ENCODE measurements at places on chromosomes 12 and 14. TPM values are rescaled to one million over a fixed set of nuclear protein-coding genes. Genes with fewer than 3 reads are reported as not detected.

RBM19 gene
- 2.1 TPM for polyA plus RNA-seq

BEGAIN gene
- not detected for polyA plus RNA-seq

GNB3 gene
- polyA plus RNA-seq = 0.31 TPM

TAS2R14 gene
- polyA plus RNA-seq = 0.53 TPM

C1QL4 gene
- not detected for polyA plus RNA-seq

PACS2 gene
- 3.1 TPM for polyA plus RNA-seq

CD69 gene
- 5.8 TPM for polyA plus RNA-seq

NOS1 gene
- polyA plus RNA-seq = not detected

CFAP54 gene
- polyA plus RNA-seq = not detected

MAP4K5 gene
- 9.1 TPM for polyA plus RNA-seq

PRDM4 gene
- 10.5 TPM for polyA plus RNA-seq

CD4 gene
- 269 TPM for polyA plus RNA-seq

TPH2 gene
- not detected for polyA plus RNA-seq

PRR4 gene
- not detected for polyA plus RNA-seq

EEA1 gene
- 10.7 TPM for polyA plus RNA-seq

RASAL1 gene
- not detected for polyA plus RNA-seq

CATSPERB gene
- polyA plus RNA-seq = not detected

TMEM132C gene
- polyA plus RNA-seq = not detected

CPNE6 gene
- polyA plus RNA-seq = not detected

PNP gene
- polyA plus RNA-seq = 112 TPM

ITGA7 gene
- 0.55 TPM for polyA plus RNA-seq

CCDC196 gene
- polyA plus RNA-seq = not detected

PZP gene
- not detected for polyA plus RNA-seq

ISCA2 gene
- 55.9 TPM for polyA plus RNA-seq

RHEBL1 gene
- polyA plus RNA-seq = 0.17 TPM

ANO6 gene
- 10.2 TPM for polyA plus RNA-seq

All from CD14-positive monocyte (primary cell).